Stimulated activated CD8-positive, alpha-beta memory T cell treated with anti-CD3 and anti-CD28 coated beads, Interleukin-2, amount 100 ng/mL, for 1 hour (primary cell): ENCODE measurements at places on chromosomes 3 and 15.

DNA sequence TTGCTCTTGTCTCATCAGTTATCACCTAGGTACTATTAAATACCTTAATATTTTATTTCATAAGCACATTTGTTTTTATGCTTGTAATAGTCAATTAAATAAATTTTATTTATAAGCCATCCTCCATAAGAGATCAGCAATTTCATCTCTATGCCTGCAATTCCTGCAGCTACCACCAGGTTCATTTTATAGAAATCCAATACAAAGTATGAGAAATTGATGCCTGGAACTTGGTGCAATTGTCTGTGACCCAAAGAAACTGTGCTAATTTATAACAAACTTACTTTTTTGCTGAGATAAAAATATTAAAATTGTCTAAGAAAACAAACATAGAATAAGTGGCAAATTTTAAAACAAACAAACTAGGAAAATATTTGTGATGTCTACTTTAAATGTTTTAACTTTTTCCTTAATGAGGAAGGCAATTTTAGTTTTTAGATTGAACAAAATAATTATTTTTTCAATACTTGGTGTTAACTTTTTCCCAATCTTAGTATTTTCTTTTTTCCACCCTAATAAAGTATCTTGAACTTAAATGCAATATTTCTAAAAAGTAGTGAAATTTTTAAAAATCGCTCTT is 1026.6 kb downstream of the ROBO1 start:
- no peak for DNase-seq

- no peak for DNase-seq
Observed at GRCh38 chr15:77224352-77224751, 153.4 kb upstream of the TSPAN3 start.

DNA sequence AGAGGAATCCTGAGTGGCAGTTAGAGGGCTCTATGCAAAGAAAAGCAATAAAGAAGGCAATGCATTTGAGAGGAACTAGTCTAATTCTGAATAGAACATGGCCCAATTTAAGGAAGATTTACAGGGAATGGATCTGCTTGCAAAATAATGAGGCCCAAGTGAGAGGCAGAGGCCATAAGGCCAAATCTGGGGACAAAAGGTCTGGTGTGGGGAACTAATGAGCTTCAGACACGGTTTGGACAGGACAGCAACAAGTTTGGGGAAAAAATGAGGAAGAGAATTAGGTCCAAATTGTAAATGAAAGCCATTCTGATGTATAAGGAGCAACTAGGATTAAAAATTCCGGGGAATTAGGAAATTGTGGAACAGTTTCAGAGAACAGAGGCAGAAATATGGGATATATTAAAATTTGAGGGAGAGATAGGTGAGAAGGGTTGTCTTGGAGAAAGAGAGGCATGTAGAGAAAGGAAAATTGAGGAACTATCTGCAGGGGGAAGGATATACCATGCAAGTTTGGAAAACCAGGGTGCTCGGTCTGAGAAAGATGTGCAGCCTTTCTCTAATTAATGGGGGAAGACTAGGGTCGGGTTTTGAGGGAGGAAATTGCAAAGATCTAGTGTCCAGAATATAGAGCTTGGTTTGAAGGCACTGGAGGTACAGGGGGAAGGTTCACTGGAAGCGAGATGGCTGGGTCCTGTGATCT is 73.8 kb downstream of the RBPMS2 start:
- no peak for DNase-seq

DNA sequence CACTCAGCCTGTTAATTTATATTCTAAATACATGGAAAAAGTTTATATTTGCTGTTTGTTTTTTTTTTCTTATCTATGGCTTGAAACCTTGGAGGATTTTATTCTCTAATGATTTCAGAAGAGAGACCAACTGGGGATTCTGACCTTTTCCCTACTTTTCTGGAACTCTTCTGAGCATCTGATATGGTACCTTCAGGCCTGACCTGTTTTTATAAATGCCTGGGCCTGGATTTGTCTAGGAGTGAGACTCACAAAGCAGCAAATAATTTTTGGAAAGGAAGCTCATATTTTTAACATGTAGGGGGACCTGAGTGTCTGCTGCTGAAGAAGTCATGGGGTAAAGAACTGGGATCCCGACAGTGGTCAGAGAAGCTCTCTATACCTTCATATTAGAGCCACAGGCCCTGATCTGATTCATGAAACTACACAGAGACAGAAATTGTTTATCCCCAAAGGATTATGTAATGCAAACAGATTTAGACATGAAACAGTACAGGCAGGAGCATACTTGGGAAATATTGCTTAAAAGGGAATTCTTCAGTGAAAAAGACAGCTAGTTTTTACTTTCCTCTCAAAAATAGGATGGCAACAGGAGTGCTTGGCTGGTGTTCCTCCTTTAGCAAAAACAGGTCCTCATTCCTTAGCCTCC is 15.9 kb downstream of the PPM1L start:
- no peak for DNase-seq

DNA sequence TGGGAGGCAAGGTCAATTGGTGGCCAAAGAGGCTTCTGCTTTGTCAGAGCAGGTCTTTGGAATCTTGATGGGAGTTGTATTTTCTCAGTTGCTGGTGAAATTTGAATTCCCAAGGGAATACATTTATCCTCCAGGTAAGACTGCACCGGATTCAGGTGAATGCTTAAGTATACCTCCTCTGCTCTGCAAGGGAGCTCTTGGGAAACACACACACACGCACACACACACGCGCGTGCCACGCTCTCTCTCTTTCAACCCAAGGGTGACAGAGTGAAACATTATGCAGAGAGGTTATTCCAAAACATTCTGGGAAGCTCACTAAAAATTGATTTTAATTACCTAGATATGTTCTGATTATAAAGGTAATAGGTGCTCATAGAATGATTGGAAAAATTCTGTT is 33.7 kb downstream of the ST6GAL1 start:
- no peak for DNase-seq

DNA sequence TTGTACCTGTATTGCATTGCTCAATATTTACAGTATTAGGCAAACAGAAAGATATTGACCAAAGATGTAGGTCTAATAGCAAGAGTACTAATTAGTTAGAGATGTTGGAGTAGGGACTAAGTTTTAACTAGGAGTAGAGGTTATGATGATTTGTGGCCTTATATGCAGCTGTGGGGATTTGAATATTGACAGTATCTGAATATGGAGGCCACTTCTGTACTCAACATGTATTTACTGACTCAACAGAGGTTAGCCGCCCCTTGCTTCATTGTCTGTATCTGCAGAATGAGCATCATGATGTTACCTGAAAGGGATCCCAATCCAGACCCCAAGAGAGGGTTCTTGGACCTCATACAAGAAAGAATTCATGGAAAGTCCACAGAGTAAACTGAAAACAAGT is 49.6 kb upstream of the LRTM1 start:
- DNase-seq, result no peak

- DNase-seq, result no peak
Observed at GRCh38 chr3:10518506-10519150, 13.2 kb upstream of the ATP2B2 start.

- no peak for DNase-seq
Observed at GRCh38 chr15:100997442-100997841, 78.3 kb downstream of the LRRK1 start.

DNA sequence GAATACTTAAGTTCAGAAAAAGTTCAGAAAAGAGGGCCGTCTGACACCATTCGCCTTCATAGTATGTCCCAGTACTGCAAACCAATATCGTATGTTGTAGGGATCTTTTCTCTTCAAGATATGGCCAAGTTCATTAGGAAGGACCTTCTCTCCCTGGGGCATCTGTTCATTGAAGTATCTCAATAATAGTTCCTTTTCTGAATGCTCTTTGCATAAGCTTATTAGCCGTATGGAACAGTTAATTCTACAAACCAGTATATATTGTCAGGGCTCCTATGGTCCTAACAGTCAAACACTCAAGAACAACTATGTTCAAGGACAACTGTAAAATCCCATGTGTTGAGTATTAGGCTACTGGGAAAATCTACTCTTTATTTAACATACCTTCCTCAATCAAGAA is 203.1 kb downstream of the KLHL25 start:
- DNase-seq, result no peak

DNA sequence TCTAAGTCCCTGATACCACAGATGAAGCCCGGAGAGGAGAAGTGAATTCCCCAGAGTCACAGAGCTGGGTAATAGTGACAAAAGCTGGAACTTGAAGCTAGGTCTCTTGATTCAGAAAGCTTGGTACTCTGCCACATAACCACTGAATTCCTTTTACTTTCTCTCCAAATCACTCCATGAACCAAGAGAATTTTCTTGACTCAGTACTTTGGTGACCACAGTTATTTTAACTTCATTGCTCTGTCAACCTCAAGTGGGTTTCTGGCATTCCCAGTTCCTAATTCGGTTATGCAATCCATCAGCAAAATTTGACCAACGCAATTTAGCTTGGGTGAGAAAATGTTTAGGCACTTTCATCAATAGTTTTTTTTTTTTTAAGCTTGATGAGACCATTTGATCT is 61.0 kb upstream of the PPARG start:
- DNase-seq, result no peak

GRCh38 chr3:42369832-42370231 is 40.6 kb downstream of the LYZL4 start:
- no peak for DNase-seq

GRCh38 chr3:173135059-173135458 is 6.0 kb downstream of the SPATA16 start:
- no peak for DNase-seq

DNA sequence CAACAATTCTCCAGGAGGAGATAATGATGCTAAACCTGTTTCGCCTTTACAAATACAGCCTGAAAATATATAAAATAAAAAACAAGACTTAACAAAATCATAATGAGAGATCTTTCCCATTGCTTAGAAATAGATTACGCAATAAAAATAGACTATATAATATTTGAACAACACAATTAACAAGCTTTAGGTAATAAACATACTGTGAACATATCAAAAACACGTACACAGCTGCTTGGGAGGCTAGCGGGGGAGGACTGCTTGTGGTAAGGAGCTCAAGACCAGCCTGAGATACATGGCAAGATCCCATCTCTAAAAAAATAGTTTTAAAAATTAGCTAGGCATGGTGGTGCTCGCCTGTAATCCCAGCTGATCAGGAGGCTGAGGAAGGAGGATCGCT is 8.7 kb downstream of the NSMCE3 start:
- no peak for DNase-seq

GRCh38 chr3:43497422-43497821 is 124.4 kb downstream of the ANO10 start:
- no peak for DNase-seq

- DNase-seq, result no peak
Observed at GRCh38 chr3:21377071-21377769, 373.8 kb downstream of the ZNF385D start.

DNA sequence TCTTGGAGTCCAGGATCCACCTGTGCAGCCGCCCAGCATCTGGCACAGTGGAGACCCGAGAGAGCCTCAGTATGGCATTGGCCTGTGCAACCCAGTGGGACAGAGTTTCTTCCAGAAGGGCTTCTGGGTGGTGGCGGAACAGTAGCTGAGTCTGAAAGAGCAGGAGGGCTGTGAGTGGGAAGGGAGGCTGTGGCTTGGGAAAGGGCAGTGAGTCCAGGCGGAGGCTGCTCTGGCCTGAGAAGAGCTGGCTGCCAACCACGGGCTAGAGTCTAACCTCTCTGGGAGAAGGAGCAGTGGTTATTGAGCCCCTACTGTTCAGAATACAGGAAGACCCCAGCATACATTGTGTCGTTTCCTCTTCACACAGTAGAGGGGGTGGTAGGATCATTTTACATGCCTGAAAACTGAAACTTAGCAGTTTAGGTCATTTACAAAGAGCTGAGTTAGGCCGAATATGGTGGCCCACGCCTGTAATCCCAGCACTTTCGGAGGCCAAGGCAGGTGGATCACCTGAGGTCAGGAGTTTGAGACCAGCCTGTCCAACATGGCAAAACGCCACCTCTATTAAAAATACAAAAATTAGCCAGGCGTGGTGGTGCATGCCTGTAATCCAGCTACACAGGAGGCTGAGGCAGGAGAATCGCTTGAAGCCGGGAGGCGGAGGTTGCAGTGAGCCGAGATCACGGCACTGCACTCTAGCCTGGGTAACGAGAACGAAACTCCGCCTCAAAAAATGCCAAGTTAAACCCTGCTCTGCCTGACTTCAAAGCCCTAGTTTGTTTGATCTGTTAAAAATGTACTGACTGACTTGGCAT is 3.2 kb downstream of the AEN start:
- no peak for DNase-seq

DNA sequence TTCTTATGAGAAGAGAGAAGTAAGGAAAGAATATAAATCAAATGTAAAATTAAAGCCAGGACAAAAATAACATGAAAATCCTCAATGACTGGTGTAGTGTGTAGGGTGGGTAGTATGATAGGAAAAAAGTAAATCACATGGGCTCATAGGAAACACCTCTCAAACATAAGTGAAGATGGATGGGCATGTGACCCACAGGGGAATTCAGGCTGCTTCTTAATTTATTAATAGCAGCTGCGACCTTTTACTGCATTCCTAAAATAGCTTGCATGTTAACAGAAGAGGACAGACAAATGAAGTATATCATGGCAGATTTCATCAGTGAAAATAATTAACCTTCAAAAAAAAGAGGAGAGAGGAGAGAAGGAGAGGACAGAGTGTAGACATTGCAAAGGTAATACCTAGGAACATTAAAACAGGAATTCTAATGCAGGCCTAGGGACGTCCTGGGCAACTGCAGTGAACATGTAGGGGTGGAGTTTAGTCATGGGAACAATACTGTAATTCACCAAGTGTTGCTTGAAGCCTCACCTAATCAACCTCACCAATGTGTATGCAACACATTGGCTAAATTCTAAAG is 132.9 kb downstream of the KCNMB2 start:
- no peak for DNase-seq

GRCh38 chr3:9415485-9416138 is 18.2 kb downstream of the SETD5 start:
- no peak for DNase-seq

- no peak for DNase-seq
Observed at GRCh38 chr3:52092891-52093290, 36.5 kb upstream of the DUSP7 start.

DNA sequence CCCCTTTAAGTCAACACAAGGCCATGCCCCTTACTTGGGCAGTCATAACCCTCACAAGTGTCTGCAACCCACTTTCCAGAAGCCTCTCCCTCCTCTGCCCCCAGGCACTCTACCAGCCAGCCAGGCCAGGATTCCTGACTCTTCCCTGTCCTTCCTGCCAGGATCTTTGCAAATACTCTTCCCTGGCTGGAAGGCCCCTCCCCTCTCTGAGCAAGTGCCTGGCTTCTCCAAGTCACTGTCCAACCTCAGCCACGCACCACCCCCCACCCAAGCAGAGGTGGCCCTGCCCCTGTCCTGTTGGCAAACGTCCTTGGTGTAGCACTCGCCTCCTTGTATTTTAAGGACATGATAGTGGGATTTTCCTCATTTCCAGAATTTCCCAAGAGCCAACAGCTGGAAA is 54.7 kb upstream of the USP3 start:
- no peak for DNase-seq
